ENCODE measurements at places on chromosomes 1 and 21. TPM values are rescaled to one million over a fixed set of nuclear protein-coding genes. Genes with fewer than 3 reads are reported as not detected.

GRCh38 chr1:16971341-16972188, 8.9 kb downstream of the MFAP2 start:
- no peak for DNase-seq

The ELAPOR1 gene
- 0.74 TPM for total RNA-seq

The DDR2 gene
- total RNA-seq, result 101 TPM

- no peak for DNase-seq
These were observed 56.2 kb upstream of the EPS8L3 start for GRCh38 chr1:109819906-109820305.

- no peak for DNase-seq
These were observed 252.7 kb upstream of the CSF3R start for GRCh38 chr1:36735436-36735835.

DNA sequence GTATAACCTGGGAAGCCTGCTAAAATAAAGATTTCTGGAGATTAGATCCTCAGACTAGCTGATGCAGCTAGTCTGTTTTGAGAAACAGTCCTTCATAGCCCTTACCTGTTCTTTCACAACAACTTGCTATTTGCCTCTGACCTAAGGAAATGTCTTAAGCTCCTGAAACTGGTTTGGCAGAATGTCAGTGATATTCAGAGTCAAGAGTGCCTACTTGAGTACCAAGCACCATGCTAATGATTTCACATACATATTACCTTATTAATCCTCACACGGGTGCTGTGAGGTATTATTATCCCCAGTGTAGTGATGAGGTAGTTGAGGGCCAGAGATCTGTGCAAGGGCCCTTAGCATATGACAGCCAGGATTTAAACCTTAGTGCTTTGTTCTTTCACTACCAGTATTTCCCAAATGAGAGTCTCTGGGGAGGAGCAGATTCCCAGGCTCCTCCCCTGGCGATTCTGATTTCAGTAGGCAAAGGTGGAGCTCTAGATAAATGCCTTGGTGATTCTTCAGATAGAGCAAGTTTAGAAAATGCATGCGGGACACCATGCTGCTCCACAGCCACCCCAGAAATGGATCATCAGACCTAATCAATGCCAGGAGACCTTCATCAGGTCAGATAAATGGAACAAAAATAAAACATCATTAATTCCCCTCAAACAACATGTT, 47.4 kb upstream of the WNT2B start:
- DNase-seq, result no peak

DNA sequence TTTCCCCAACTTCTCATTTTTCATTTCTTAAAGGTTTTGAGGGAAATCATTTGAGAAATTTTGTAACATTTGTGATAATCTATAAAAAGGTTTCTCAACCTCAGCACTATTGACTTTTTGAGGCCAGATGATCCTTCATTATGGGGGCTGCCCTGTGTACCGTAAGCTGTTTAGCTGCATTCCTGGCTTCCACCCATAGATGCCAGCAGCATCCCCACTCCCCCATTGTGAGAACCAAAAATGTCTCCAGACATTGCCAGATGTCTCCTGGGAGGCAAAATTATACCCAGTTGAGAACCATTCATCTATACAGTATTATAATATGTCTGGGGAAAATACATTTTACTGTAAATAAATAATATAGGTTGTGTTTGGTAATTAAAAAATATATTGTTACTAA, 146.0 kb downstream of the PBX1 start:
- DNase-seq, result no peak

The LCE2A gene
- not detected for total RNA-seq

DNA sequence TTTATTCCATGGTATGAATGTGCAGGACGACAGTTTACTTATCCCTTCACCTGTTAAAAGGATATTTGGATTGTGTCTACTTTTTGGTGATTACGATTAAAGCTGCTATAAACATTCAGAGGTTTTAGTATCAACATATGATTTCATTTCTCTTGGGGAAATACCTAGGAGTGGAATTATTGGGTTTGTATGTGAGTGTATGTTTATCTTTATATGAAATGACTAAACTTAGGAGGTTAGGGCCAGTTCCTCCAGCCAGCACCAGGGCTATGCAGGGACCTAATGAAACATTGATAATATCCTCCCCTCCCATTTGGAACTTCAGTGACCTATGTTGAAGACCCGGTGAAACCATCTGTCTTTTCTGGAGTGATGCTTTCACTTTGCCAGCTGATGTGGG, 13.8 kb downstream of the TMEM51 start:
- no peak for DNase-seq

The CD2 gene
- 1.4 TPM for total RNA-seq

The KIF26B gene
- total RNA-seq, result 12.2 TPM

DNA sequence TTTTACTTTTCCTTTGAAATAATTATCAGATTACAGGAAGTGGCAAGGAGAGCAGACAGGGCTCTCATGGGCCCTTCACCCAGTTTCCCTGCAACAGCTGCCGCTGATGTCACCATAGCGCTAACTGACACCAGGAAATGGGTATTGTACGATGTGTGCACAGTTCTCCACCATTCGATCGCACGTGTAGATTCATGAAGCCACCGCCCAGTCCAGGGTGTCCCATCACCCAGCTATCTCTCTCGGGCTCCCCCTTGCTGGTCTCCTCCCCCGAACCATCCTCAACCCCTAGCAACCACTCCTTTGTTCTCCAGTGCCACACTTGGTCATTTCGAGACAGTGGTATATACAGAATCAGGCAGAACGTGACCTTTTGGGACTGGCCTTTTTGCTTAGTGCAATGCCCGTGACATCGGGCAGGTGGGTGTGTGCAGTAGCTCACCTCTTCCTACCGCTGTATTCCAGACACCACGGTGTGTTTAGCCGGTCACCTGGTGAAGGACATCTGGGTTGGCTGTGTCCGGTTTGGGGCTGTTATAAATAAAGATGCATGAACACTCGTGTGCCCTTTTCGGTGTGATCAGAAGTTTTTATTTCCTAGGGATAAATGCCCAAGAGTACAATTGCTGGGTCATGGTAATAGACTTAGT, 118.4 kb downstream of the CRYAA start:
- DNase-seq, result no peak

The HES3 gene
- not detected for total RNA-seq

The CBR3 gene
- 6.8 TPM for total RNA-seq

DNA sequence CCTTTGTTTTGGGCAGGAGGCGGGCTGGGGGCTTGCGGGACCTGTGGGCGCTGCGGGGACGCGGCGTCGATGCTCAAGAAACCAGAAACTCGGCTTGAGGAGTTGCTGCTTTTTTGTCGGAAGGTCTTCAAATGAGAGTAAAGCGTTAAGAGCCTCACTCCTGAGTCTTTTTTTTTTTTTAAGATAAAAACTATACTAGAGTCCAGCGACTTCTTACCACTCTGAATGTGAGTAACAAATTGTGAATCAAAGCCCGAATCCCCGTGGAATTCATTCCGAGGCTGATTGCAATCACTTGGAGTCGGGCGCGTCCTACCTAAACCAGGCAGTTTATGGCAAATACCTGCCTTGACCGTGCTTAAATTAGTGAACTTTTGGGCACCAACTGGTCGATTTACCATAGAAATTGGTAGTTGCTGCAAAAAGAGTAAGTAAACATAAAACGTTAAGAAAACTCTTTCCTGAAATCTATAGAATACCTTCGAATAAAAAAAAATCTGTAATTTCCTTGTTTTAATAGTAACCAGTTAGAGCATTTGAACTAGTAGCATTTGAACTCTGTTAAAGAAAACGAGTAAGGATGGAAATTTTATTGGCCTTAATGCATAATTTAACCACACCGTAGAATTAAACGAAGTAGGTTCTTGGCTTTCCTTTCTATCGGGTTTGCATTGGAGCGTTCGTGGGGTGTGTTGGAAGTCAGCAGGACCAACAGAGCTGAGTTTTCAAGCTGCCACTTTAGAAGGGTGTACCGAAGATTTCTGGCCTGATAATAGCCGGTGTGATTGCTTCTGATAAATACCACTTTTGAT, 769 bp downstream of the GPSM2 start:
- no peak for DNase-seq

The PGLYRP4 gene
- not detected for total RNA-seq

GRCh38 chr1:26237230-26237966, 3.4 kb downstream of the CEP85 start:
- DNase-seq, result no peak

GRCh38 chr1:57101209-57101608, 135.4 kb upstream of the C8B start:
- DNase-seq, result no peak

The S100B gene
- total RNA-seq, result 31.9 TPM
